Fibroblast of lung (primary cell): ENCODE measurements at places on chromosomes 1 and 21. TPM values are rescaled to one million over a fixed set of nuclear protein-coding genes. Genes with fewer than 3 reads are reported as not detected.
A peak's percentile ranks its signal among the peaks of the same experiment; 100 is the strongest.

GRCh38 chr1:78072216-78072615, 26.4 kb downstream of the GIPC2 start:
- peak; percentile 18 for DNase-seq

- peak; percentile 45 for DNase-seq
Measured at GRCh38 chr21:17673261-17674020, 60.7 kb upstream of the BTG3 start.

DNA sequence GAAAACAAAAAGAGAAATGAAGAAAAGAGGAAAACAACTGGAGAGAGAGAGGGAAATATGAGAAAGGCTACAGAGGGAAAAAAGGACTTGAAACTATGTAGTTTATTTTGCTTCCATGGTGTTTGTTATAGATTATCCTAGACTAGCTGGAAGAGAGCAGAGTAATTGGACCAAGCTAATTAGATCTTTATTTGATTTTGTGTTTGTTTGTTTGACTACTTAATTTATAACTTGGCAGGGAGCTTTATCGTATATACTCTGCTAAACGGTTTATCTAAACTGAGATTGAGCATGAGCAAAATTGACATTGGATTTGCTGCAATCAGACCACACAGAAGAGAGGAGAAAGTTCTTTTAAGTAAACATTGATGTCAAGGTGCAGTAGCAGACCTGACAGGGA, 443.8 kb upstream of the USP24 start:
- DNase-seq = no peak

DNA sequence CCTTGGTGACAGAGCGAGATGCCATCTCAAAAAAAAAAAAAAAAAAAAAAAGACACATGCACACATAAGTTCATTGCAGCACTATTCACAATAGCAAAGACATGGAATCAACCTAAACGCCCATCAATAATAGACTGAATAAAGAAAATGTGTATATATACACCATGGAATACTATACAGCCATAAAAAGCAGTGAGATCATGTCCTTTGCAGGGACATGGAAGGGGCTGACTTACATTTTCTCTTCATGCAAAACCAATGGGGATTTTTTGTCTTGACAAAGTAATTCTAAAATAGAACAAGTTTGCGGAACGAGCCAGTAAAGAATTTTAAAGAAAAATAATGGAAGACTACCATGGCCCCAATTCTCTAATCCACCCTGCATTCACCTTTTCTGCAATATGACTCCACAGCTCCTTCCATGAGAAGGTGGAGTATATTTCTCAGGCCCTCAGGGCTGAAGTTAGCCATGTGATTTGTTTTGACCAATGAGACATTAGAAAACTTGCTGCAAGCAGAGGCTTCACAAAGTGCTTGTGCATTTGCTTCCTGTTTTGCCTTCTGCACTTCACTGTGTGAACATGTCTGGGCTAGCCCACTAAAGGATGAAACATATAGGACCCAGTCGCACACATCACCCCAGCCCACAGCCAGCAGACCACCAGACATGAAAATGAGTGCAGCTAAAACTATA, 78.8 kb upstream of the NR5A2 start:
- peak; percentile 9 for DNase-seq

DNA sequence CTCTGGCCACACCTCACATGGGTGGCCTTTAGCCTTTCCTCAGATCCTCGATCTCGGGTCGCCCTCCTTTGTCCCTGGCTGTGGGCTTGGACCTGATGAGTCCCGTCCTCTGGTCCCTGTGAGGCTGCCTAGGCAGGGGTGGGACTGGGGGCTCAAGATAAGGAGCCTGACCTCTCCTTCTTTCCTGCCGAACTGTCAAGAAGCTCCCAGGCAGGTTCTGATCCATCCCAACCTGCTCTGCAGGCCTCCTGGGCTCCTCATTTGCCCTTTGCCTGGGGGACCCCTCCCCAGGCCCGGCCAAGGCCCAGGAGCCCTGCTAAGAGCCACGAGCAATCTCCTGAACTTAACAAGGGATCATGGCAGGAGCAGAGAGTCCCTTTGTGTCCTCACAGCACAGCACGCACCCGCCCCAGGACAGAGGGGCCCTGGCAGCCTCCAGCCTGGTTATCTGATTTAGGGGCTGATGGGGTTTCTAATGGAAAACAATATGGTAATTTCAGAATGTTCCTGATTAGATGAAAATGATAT, 82.4 kb upstream of the POU3F1 start:
- no peak for DNase-seq

GRCh38 chr1:244092293-244092963, 41.3 kb downstream of the ZBTB18 start:
- DNase-seq = peak; percentile 89

DNA sequence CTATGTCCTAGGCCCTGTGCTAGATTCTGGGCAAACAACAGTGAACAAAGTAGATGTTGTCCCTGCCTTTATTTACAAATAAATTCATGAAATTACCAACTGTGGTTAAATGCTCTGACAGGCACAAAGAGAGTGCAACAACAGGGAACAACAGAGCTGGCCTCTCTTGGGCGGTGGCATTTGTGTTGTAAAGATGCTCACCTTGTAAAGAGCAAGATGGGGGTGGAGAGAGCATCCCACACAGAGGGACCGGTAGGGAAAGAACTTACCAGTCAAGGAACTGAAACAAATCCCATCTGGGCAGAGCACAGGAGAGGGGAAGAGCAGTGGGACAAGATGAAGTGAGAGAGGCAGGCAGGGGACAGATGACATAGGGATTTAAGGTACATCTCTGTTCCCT, 21.6 kb upstream of the SLC22A15 start:
- DNase-seq = no peak

DNA sequence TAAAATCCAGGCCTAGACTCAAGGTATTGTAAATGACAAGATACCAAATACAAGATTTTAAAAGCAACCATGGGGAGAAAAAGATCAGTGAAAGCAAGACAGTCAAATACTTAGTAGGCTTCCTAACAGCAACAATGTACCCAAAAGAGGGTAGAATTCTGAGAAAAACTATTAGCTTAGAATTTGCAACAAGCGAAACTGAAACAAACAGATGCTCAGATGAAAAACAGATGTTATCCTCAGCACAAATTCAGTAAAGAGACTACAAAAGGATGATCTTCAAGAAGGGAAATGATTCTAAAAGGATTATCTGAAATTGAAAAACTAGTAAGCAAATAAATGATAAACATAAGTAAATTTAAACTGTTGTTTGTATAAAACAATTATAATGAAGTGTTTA, 40.0 kb downstream of the PDC start:
- peak; percentile 48 for DNase-seq

Gene SV2A
- 26.8 and 35.8 TPM in 2 replicates for polyA plus RNA-seq

Gene SYNC
- polyA plus RNA-seq = 31.5 and 50.9 TPM in 2 replicates

Gene C4BPA
- not detected in 2 replicates for polyA plus RNA-seq
